ENCODE measurements at places on chromosomes 2 and 18.
A peak's percentile ranks its signal among the peaks of the same experiment; 100 is the strongest.

DNA sequence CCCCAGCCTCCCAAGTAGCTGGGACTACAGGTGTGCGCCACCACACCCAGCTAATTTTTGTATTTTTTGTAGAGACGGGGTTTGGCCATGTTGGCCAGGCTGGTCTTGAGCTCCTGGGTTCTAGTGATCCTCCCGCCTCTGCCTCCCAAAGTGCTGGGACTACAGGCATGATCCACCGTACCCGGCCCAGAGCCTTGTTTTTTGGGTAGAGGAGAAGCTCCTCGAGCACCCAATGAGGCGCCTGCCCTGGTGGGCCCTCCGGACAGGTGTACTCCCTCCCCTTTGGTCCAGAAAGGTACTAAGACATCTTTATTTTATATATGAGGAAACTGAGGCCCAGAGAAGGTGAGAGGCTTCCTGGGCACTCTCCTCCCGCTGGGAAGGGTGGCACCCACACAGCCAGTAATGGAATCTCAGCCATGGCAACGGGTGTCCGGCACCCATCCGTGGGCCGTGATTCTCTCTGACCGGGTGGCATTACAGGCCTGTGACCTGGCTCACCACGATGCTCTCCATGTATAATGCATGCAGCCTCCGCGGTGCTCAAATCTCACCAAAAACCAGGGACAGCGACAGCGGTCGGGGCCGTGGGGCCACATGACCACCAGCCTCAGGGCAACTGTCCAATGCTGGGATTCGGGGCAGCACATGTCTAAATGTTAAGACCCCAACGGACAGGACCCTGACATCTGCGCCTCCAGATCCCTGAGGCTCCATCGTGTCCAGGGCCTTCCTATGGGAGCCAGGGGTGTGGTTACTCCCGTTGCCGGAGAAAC lies 16.8 kb upstream of the KLHL30 start:
- H3K27ac ChIP-seq: no peak overlapping the region
- no peak for DNase-seq
- no peaks in the 10 kb centered on the region for H3K27me3 ChIP-seq
- no peak overlapping the region for H3K4me3 ChIP-seq
- H3K36me3 ChIP-seq: no peaks in the 10 kb centered on the region
- peaks cover 13% of the 10 kb centered on the region for H3K4me1 ChIP-seq

GRCh38 chr2:8230466-8230865 lies 451.4 kb upstream of the ID2 start:
- H3K36me3 ChIP-seq: no peaks in the 10 kb centered on the region
- no peak for DNase-seq
- H3K27me3 ChIP-seq: no peaks in the 10 kb centered on the region
- H3K4me1 ChIP-seq: no peaks in the 10 kb centered on the region
- no peak overlapping the region for H3K4me3 ChIP-seq

DNA sequence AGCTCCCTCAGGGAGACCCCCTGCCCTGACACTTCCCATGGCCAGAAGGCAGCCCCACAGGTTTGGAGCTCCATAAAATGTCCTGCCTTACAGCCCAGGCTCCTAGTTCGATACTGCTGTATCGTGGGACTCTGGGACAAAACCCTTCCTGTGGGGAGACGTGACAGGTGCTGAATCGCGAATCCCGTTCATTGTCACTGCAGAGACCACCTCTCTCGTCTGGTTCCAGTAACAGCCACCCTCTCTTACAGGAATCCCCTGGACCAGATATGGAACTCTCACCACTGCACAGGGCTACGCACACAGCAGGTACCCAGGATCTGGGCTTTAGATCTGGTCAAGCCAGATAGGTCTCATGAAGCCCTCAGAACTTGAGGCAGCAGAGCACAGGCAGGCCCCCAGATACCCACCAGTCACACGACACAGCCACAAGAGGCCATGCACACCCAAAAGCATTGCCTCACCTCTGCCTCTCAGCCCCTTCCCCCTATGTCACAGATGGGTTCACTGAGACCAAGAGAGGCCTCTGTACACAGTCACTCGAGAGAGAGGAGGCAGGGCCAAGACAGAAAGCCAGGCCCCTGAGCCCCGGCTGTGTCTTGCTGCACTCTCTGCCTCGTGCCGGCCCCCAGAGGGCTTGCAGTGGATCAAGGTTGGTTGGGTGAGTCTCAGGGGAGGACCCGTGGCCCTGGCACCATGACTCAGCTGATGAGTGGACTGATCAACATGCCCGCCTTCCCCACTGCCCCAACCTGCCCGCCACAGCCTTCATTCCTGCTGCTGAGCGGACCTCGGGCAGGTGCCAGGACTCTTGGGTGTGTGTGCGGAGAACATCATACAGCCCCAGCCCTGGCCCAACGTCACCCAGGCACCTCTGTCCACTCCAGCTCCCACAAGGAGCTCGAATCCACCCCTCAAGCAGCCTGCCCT lies 7.6 kb downstream of the SDC1 start:
- peak overlapping the region; percentile 82 for H3K27ac ChIP-seq
- no peak for DNase-seq
- peaks cover 75% of the 10 kb centered on the region for H3K4me1 ChIP-seq
- H3K36me3 ChIP-seq: no peaks in the 10 kb centered on the region
- H3K4me3 ChIP-seq: no peak overlapping the region
- peaks cover under 1% of the 10 kb centered on the region for H3K27me3 ChIP-seq

DNA sequence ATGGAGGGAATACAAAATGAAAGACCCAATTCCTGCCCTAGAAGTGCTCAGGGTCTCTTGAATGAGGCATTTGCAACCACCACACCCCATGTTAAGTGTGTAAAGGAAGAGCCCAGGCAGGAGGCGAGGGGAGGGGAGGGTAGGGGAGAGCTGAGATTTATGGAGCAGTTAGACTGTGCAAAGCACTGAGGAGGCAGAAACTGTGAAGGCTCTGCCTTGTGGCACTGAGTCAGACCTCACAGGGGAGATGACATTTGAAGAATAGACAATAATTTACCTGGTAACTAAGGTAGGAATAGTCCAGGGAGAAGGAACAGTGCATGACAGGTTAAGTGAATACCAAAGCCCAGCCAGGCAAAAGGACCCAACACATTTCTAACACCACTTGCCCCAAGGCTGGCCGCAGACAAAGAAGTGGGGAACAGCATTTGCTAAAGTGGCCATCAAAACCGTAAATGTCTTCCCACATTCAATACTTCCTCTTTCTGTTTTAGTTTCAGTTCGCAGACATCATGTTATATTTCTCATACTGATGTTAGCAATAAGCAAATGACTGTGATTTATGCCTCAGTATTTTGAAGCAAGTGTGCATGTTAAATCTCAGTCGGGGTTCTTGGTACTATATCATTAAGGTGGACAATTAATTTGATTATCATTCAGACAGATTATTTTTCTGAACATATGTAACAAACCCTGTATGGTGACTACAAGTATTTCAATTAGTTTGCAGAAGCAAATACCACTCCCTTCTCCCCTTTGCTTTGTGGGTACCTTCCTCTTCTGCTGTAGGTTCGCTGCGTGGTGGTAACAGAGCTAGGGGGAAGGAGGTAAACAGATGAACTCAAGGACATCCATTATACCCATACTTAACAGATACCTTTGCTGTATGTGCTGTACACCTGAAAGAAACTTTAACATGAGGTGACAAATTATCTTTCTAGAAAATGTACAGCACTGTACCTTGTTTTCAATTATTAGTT lies 27.5 kb downstream of the CDH20 start:
- H3K4me1 ChIP-seq: no peaks in the 10 kb centered on the region
- H3K27ac ChIP-seq: no peak overlapping the region
- no peak overlapping the region for H3K4me3 ChIP-seq
- H3K27me3 ChIP-seq: no peaks in the 10 kb centered on the region
- DNase-seq: no peak

Measured in stomach (tissue), 19 donors.